ENCODE measurements at places on chromosomes 4 and X.

- DNase-seq: no peak
These were observed 141.4 kb downstream of the TLL1 start for GRCh38 chr4:166014411-166014810.

DNA sequence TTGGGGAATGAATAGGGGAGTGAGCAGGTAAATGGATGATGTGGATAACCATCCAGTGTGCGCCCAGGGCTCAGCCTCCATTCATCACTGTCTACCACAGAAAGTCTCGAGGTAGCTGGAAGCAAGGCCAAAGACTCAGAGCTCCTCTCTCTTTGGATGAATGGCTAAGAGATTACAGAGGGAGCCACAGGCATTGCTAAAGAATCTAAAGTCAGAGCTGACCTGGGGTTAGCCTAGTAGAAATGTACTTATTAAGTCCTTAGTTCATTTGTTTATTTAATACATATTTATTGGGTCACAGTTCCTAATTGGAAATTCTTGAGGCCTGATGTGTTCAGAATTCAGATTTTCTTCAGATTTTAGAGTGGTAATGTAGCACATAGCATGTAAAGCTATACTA is 88.7 kb upstream of the HPF1 start:
- DNase-seq: no peak

DNA sequence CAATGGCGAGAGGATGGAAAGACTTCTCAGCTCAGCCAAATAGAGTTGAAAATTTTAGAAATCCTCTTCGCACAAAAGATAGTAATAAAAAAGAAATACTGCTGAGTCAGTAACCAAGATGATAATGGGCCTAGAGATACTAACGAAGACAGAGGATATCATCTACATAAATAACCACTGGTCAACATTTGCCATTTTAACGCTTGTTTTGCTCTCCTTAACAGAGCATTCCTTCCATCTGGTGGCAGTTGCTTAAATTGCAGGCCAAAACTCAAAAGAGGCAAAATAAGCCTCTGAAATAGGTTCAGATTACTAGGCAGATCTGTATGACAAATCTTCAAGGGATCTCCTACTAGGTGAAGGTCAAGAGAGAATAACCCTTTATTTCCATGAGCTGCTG is 51.7 kb upstream of the MCF2 start:
- peak; percentile 6 for DNase-seq

- peak; percentile 46 for DNase-seq
These were observed 28.4 kb upstream of the TNIP3 start for GRCh38 chr4:121192480-121192879.

GRCh38 chr4:38902221-38902620 is 34.6 kb downstream of the FAM114A1 start:
- DNase-seq: no peak

DNA sequence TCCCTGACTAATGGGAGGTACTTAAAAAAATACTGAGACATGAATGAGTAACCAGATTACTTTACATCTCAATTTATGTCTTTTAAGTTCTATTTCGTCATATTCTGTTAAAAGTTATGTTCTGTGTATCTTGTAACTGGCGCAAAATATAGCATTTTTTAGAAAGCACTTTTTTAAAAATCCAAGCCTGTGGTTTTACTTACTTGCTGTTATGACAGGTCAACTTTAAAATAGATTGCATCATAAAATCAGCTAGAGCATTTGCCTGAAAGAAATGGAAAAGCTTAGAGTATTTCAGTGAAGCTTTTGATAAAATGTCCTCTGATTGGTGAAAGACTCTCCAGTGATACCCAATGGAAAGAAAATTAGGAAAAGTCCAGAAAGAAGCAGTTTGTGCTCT is 1892.3 kb upstream of the TENM3 start:
- no peak for DNase-seq

DNA sequence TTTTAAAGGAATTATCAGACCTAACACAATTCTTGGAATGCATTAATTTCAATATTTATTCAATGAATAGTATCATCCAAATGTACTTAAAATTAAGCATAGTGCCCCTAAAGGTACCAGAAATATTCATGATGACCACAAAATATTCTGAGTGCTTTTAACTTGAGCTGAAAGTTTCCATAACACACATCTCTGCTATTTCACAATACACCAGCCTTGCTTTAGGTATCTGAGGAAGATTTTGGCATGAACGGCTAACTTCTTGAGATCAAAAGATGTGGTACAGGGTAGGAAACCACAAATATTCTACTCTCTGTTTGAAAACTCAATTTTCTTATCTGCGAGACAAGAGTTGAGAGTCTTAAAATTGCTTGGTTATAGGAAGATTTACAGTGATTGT is 538.3 kb upstream of the PCDH7 start:
- DNase-seq: no peak

DNA sequence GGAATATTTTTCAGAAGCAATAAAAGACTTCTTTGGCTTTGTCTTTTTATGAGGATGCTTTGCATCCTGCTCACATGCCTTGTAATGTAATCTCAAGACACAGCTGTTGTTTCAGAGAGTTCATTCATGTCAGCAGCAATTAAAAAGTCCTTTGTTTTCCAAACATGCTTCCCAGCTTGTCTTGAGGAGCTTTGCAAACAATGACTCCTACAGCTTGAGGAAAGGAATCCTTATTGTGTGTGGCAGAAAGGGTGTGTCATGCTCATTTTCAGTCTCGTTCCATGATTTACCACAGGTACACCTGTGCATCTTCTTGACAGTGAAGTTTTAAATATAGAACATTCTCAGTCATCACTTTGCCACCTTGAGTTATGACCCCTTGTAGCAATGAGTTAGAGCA is 139.2 kb upstream of the AADAT start:
- no peak for DNase-seq

GRCh38 chrX:118714521-118714920 is 12.9 kb upstream of the IL13RA1 start:
- DNase-seq: no peak

DNA sequence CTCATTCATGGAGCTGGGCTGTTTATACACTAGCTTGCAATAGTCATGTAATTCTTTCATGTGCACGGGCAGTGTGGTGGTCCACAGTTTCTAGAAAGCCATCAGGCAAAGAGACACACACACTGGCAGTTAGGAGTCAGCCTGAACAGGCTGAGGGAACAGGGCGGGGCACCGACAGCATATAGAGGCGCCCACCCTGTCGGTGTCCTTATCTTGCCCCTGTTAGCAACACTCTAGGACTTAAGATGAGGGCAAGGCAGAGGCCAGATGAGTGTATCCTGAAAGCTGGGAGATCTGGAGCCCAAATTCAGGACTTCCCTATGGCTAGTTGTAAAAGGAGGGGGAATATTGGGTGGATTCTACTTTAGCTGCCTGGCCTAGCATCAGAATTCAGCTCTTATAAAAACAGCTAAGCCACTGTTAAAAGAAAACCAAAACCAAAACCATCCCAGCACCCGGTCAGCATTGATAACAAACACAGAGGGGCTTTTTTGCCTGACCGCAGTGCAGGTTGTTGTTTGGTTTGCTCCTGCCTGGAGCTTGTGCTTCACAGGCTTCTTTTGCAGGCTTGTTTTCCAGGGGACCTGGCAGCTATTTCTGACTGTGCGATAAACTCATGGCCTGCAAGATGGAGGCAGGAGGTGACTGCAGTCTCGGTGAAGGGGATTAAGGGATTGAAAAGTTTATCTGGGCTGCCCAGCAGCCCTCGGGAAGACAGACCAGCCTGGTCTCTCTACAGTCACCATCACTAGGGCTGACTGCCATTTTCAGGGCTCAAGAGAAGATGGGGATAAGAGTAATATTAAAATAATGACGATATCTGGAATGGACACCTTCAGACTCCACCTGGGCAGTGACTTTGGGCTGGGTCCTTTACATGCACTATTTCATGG is 638.9 kb downstream of the MID1IP1 start:
- DNase-seq: no peak

- DNase-seq: peak; percentile 31
These were observed 8.0 kb downstream of the NUDT6 start for GRCh38 chr4:122914292-122914904.

GRCh38 chr4:114108869-114109268 is 129.4 kb upstream of the ARSJ start:
- DNase-seq: peak; percentile 15

DNA sequence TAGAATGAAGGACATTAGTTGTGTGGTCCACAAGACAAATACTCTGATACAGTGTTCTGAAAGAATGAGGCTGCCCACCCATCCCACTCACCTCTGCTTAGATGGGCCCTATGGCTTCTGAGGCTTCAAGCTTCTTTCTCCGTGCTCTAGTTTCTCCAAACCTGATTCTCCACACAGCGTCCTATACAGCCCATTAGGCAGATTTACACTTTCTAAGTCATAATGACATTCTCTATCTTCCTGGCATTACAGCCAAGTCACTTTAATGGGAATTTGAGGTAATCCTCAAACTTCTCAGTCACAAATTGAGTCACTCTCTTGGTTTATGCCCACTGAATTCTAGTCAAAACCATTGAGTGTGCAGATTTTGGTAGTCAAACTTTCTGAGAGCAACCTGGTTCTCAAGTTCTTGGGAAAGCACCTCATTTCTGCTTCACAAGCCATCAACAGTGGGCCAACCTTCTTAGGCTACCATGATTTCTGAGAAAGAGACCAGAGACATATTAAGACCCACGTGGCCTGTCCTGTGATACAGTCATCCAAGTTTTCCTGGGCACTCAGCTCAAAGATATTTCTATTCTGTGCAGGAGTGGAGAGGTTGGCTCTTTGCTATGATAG is 6.2 kb upstream of the SETD7 start:
- no peak for DNase-seq

- DNase-seq: no peak
These were observed 59.5 kb downstream of the TET2 start for GRCh38 chr4:105206214-105206613.

Measured in Ammon's horn (tissue), 1 donor.